ENCODE measurements at places on chromosomes 3 and 15.

- no peak for DNase-seq
Observed at GRCh38 chr3:149151843-149152242, 22.4 kb downstream of the HPS3 start.

GRCh38 chr15:39251413-39252133 is 329.3 kb upstream of the THBS1 start:
- no peak for DNase-seq

DNA sequence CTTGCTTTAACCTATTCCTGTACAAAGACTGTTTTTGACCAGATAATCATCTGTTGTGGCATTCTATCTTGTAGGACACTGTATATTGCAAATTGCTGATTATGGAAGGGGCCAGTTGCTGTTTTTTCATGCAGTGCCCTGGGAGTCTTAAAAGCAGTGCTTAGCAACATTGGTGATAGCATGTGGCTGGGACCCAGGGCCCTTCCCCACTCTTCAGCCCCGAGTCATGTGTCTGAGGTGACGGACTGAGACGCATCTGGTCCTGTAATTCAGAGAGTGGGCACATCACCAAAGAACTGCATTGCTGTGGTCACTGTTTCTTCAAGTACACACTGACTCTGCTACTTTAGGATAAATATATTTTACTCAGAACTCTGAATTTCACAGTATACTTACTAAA is 63.4 kb downstream of the SNRK start:
- DNase-seq, result no peak

DNA sequence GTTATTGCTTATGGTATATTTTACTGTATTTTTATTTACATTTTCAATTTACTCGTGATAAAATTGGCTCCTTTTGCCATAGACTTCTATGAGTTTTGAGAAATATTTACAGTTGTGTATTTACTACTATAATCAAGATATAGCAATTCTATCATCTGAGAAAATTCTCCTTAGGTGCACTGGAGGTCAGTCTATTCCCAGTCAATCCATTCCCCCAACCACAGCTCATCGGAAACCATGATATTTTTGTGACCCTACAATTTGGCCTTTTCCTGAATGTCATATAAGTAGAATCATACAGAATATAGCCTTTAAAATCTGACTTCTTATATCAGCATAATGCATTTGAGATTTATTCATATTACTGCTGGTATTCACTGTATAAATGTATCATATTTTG is 114.7 kb upstream of the LRTM1 start:
- no peak for DNase-seq
